HEK293T (cell line): ENCODE measurements at places on chromosomes 6 and 20.

GRCh38 chr6:108795814-108796213 lies 52.4 kb upstream of the ARMC2 start:
- no peak for DNase-seq

DNA sequence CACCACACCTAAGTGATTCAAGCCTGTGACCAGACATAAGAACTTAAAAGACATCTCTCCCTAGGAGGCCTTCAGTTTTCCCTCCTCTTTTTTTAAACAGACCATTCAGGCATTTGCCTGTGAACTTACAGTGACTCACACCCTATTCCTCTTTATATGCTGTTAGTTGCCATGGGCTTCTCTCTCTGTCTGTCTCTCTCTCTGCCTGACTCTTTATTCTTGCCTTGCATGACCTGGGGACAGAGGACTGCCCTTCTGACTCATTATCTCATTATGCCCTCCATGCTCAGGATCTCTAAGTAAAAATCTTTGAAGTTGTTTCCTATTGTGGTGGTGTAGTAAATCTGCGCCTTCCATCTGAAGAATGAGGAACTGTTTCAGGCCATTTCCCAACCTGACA lies 442.2 kb upstream of the MAN1A1 start:
- DNase-seq, result no peak

GRCh38 chr6:81812401-81812800 lies 59.9 kb upstream of the TENT5A start:
- no peak for DNase-seq

DNA sequence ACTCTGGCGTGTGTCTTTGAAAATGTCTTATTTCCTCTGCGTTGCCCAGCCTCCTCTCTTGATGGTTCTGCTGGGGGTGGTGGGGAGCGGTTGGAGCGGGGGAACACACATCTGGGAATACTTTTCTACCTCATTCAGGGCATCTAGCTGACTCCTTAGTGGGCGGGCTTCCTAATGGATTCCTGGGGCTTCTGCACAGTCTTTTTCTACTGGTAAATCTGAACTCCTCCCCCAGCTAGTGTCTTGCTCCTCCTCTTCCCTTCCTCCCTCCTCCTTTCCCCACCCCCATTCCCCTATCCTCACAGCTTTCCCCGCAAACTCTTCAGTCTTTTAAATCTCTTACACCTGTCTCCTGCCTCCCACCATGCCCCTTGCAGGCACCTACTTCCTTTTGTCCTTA lies 74.4 kb downstream of the PRL start:
- DNase-seq, result no peak

DNA sequence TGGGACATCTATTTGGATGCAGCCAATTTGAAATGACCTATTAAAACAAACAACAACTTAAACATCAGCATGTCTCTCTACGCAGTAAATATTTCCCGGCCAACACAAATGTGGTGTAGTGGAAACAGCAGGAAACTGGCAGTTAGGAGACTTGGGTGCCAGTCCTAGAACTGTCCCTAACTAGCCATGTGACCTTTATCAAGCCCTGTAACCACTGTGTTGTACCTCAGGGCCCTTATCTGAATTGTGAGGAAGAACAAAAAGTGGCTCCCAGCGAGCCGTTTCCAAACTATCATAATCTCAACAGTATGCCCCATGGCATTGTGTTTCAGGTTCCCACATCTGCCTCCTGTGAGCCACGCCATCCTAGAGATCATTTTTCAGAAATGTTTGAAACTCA lies 124.5 kb downstream of the IMPG1 start:
- no peak for DNase-seq

- DNase-seq, result no peak
Observed at GRCh38 chr20:31916708-31917107, 35.1 kb downstream of the PDRG1 start.

DNA sequence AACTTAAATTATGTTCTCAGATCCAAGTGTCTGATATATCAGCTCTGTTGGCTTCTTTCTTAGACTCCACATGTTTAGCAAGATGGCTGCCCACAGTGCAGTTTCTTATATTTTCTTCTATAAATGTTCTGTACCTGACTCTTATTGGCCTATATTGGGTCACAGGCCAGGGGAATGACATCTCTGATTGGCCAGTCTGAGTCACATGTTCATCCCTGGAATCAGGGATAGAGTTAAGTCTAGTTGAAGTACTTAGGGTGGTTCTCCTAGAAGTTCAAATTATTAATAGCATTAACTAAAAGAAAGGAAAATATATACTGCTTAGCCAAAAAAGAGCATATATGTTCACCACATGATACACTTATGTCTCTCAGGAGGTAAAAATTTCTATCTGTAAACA lies 105.3 kb upstream of the SLC22A16 start:
- no peak for DNase-seq

DNA sequence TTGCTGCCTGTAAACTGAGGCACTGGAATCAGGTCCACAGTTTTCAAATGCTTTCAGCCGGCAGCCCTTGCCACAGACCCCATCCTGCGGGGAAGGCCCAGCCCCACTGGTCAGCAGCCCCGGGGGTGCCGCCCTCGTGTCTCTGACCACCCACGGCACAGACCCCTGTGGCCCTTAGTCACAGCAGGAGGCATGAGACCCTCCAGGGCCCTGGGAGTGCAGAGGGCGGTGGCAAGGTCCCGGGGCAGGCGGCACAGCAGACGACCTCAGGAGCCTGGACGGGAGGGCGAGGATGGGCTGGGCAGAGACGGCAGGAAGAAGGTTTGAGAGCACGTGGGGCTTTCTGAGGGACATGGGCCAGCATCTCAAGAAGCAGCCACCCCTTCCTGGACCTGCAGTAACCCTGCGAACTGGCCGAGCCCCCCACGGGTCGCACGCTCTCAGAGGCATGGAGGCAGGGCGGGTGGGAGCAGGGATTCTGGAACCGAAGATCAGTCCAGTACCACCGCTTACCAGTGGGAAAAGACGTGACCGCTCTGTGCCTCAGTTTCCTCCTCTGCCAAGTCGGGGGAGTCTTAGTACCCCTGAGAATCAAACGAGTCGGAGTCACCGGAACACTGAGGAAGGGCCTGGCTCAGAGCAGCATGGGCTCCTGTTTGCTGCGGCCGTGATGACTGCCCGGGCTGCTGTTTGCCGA lies 140.7 kb downstream of the TAF4 start:
- no peak for DNase-seq

- DNase-seq, result no peak
Observed at GRCh38 chr6:53898026-53898795, 103.4 kb downstream of the LRRC1 start.

GRCh38 chr6:107753778-107754177 lies 70.3 kb downstream of the SCML4 start:
- DNase-seq, result no peak

DNA sequence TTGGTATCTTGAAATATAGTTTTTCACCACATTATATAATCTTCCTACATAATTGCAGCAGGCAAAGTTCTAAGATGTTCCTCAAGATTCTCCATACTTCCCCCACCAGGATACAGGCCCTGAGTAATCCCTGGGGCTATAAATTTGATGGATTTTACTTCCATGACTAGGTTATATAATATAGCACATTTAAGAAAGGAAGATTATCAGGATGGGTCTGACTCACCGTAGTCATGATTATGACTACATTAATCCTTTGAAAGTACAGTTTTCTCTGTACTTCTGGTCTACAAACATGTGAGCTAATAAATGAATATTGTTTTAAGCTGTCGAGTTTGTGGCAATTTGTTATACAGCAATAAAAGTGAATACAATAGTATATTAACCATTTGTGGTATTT lies 122.5 kb downstream of the MACROD2 start:
- no peak for DNase-seq

GRCh38 chr6:43926634-43927531 lies 156.9 kb downstream of the VEGFA start:
- peak; percentile 49 for DNase-seq

DNA sequence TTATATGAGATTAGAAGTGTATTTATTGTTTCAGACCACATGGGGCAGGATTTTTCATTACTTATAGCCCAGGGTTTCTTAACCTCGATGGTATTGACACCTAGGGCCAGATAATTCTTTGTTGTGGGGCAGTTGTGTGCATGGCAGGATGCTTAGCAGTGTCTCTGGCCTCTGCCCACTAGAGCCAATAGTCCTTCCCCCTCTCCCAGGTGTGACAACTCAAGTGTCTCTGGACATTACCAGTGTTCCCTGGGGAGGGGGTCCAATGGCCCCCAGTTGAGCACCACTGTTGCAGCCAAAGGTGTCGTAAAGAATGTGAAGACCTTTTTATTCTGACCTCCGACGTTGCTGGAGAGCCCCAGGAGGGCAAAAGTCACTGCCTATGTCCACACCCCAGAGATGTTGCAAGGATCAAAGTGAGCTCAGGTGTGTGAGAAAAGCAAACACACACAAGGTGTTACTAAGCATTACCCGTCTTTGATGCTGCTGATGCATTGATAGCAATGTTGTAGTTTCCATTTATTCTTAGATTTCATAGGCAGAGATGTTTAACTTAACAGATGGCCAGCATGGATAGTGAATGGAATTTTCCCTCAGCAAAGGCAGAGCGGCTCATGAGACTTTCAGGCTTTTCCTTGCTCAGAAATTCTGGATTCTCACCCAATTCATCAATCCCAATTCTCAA lies 22.2 kb downstream of the BANF2 start:
- no peak for DNase-seq

- no peak for DNase-seq
Observed at GRCh38 chr20:3745686-3746173, 13.2 kb downstream of the HSPA12B start.

DNA sequence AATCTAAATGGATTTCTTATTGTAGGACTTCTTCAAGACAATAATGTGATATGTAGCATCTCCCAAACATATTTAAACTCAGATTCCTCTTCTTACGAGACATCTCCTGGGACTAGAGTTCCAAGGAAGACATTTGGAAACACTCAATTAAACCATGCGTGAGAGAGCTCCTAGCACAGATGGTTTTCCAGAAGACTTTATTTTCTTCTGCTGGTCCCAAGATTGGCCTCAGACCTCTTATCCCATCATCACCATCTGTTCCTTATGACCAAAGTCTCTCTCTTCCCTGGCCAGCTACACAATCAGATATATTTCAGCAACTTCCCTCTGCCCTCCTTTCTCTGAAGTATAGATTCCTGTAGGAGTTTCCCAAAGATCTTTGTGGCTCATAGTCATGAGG lies 93.2 kb upstream of the JARID2 start:
- DNase-seq, result no peak

GRCh38 chr6:15362274-15363160 lies 116.6 kb downstream of the JARID2 start:
- no peak for DNase-seq

GRCh38 chr6:118708744-118709143 lies 57.4 kb upstream of the CEP85L start:
- no peak for DNase-seq

GRCh38 chr6:6912817-6913744 lies 194.7 kb upstream of the RREB1 start:
- no peak for DNase-seq

DNA sequence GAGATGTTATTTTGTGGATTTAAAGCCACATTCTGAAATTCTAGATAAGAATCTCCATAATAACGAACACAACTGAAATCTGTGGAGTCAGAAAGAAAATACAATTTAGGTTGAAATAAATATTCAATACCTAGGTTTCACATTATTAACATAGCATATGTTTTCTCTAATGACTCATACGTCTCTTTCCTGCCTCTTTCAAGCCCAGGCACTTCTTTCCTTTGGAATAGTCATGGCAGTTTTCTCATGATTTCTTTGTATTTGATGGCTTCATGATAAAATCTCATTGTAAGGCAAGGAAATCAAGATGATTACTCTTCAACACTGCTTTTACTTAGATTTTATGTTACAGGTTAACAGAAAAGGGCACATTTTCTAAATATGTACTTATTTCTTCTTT lies 803.7 kb downstream of the PHF3 start:
- no peak for DNase-seq

GRCh38 chr6:21965953-21966539 lies 330.8 kb downstream of the PRL start:
- no peak for DNase-seq

GRCh38 chr6:36204068-36204753 lies 7.7 kb downstream of the BRPF3 start:
- DNase-seq, result no peak

GRCh38 chr20:3661814-3662665 lies 1.2 kb downstream of the GFRA4 start:
- DNase-seq, result no peak

DNA sequence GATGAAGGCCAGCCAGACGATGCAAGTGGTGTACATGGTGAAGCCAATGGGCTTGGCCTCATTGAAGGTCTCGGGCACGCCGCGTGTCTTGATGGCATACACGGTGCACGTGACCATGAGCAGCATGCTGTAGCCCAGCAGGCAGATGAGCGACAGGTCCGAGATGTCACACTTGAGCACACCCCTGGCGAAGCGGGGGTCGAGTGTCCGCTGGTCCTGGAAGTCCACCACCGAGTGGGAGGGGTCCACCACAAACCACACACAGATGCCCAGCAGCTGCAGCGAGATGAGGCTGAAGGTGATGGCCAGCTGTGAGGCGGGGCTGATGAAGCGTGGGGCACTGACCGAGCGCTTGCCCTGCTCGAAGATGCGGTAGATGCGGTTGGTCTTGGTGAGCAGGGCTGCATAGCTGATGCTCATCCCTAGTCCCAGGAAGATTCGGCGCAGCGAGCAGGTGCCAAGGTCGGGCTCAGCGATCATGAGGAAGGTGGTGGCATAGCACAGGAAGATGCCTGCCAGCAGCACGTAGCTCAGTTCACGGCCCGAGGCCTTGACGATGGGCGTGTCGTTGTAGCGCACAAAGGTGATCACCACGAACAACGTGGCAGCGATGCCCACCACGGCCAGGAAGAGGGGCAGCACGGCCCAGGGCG lies 110.1 kb downstream of the GRM4 start:
- DNase-seq, result no peak

DNA sequence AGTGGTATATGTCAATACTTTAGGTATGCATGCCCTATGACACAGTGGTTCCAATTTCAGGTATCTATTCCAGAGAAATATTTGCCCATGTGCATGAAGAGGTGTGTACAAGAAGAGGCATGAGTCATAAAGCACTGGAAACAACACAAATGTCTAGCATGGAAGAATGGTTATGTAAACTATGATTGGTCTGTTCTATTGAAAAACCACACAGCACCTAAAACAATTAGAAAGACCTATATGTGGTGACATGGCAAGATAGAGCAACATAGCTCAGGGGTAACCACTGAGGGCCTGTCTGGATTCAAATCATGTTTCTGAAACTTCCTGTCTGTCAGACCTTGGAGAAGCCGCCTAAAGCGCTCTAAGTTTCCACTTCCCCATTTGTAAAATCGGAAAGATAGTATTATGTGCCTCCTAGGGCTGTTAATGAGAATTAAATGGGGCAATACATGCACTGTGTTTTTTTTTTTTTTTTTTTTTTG lies 76.0 kb upstream of the SHLD1 start:
- no peak for DNase-seq

GRCh38 chr6:28217890-28218289 lies 7.2 kb upstream of the ZSCAN9 start:
- DNase-seq, result no peak
